H54 (cell line): ENCODE measurements at places on chromosomes 2 and 18.

- DNase-seq = no peak
These were observed 144.8 kb upstream of the NDUFV2 start for GRCh38 chr18:8957731-8958130.

DNA sequence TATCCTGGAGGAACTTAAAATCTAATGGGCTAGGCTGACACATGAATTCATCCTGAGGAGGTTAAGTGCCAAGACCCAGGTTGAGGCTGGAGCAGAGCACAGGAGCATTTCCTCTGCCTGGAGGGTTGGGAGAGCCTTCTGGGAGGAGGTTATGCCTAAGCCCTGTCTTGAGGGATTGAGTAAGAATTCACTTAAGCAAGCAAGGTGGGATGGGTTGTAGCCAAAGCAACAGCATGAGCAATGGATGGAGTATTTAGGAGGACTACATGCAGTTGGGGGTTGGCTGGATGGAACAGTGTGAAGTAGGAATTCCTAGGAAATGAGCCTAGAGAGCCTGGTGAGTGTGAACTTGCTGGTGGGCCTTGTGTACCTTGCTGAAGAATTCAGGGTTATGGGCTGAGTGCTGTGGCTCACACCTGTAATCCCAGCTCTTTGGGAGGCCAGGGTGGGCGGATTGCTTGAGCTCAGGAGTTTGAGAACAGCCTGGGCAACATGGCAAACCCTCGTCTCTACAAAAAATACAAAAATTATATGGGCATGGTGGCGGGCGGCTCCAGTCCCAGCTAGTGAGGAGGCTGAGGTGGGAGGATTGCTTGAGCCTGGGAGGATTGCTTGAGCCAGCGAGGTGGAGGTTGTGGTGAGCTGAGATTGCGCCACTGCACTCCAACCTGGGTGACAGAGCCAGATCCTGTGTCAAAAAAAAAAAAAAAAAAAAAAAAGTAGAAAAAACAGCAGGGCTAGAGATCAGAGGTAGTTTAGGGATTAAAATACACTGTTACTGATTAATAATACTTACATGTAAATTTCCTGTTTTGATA lies 22.2 kb downstream of the TANC1 start:
- DNase-seq = peak; percentile 78

GRCh38 chr2:162623888-162624287 lies 214.7 kb downstream of the KCNH7 start:
- no peak for DNase-seq

DNA sequence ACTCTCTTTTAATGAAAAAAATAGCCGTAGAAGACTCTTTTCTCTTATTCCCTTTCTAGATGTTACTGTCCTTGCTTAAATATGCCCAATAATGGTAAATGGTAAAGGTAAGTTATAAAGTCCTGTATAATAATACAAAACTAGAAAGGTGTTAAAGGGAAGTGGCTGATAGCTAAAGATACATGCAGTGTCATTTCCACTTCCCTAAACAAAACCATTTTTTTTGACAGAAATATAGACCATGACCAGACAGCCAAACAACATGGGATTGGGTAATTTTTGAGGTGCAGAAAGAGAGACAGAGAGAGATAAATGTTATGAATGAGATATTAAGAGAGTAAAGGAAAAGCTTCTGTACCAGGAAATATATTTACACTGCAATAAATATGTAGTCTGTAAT lies 731.7 kb upstream of the REG3G start:
- no peak for DNase-seq

GRCh38 chr2:50614056-50614455 lies 417.9 kb downstream of the NRXN1 start:
- no peak for DNase-seq

- no peak for DNase-seq
These were observed 150.1 kb downstream of the TNS1 start for GRCh38 chr2:217852555-217853211.

DNA sequence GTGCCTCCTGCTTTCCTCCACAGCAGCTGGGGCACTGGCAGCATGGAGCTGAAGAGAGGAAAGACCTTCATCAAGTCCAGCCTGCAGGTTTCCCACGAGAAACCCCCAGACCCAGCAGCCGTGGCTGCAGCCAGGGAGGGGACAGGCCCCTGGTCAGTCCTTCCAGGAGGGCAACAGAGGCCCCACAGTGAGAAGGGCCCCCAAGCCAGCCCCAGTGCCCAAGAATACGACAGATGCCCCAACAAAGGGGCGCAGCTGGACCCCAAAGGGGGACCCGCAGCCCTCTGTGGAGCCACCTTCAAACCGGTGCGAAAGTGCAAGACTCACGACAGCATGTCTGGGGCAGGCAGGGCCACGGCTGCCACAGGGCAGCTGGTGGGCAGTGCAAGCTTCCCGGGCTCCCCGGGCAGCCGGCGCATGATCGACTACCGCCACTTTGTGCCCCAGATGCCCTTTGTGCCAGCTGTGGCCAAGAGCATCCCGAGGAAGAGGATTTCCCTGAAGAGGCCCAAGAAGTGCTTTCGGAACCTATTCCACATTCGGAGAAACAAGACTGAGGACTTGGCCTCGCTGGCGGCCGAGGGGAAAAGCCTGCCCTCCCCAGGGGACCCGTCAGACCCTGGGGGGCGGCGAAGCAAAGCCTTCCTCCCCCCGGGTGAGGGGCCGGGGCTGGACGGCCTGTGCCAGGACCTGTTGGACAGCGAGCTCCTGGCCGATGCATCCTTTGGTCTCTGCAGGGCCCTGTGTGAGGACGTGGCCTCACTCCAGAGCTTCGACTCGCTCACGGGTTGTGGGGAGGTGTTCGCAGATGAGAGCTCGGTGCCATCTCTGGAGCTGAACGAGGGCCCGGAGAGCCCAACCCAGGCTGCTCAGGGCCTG lies 6.9 kb downstream of the AMER3 start:
- no peak for DNase-seq

- DNase-seq = no peak
These were observed 98.7 kb downstream of the STPG4 start for GRCh38 chr2:47056374-47056773.

- no peak for DNase-seq
These were observed 86.7 kb downstream of the USP40 start for GRCh38 chr2:233479616-233480489.

GRCh38 chr2:47180531-47180930 lies 25.4 kb upstream of the STPG4 start:
- no peak for DNase-seq

DNA sequence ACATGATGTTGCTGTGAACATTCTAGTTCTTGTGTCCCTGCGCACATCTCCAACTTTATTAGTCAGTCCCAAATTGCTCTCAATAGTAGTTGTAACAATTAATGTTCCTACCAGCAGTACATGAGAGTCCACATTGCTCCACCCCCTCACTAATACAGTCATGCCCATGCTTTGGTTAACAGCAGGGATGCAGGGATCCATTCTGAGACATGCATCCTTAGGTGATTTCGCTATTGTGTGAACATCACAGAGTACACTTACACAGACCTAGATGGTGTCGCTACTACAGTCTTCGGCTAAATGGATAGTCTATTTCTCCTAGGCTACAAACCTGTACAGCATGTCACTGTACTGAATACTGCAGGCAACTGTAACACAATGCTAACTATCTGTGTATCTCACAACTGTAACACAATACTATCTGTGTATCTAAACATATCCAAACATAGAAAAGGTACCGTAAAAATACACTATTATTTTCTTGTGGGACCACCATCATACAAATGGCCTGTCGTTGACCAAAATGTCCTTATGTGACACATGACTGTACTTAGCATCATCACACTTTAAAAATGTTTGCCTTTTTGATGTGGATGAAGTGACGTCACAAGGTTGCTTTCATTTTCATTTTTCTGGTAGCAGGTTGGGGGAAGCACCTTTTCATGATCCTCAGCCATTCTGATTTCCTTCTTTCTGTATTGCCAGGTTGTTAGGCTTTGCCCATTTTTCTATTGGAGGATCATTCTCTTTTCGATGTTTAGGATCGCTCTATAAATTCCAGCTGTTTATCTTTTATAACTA lies 82.9 kb upstream of the RNF152 start:
- DNase-seq = no peak

DNA sequence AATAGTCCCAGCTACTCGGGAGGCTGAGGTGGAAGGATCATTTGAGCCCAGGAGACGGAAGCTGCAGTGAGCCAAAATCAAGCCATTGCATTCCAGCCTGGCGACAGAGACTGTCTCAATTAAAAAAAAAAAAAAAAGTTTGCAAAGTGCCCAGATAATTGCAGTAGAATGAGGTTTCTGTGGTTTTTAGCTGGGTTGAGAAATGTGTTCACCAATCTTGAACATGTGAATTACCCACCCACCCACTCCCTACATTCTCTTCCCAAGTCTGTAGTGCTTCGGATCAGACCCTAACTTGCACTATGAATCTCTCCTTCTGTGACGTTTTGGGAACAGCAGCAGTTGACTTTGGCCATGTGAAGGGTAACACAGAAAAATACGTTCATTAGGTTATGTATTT lies 247.3 kb downstream of the PTGR3 start:
- no peak for DNase-seq

DNA sequence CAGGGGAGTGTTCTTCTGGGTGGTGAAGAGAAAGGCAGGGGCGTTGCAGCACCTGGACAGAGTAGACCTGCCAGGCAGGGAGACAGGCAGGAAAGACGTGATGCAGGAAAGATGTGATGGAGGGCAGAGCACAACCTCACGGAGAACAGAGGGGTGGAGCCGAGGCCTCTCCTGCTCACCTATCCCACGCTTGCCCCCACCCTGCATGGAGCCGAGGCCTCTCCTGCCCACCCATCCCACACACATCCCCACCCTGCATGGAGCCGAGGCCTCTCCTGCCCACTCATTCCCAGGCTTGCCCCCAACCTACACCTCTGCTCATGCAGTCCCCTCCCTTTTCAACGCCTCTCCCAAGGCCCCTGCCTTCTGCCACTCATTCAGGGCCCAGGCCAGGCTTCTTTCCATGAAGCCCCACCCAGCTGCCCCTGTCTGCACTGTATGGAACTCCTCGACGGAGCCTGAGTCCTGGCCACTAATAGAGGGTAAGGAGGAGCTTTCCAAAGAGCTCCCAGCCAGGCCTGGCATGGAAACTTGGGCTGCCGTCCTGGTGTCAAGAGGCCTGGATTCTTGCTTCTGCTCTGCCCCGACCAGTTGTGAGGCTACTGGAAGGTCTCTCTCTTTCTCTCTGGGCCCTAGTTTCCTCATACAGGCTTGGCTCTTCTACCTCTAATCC lies 32.0 kb upstream of the LOXHD1 start:
- DNase-seq = no peak

- no peak for DNase-seq
These were observed 25.0 kb downstream of the ATOH8 start for GRCh38 chr2:85778646-85779379.

DNA sequence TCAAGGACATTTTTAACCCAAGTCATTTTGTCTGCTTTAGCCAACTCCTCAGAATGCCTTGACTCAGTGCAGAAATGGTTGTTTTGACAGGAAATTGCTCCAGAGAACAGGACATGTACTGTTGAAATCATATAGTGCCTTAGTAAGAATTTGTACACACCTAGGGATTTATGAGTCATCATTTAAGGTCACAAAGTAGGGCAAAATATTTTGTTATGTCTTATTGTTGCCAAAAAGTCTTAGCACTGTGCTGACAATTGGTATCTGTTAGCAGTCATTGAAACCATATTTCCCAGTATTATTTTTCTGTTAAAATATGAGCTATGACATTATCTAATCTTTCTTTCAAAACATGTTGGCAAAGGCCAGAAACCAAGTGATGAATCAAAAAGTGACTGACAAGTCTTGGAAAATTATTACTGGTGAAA lies 104.5 kb downstream of the OSBPL6 start:
- no peak for DNase-seq

DNA sequence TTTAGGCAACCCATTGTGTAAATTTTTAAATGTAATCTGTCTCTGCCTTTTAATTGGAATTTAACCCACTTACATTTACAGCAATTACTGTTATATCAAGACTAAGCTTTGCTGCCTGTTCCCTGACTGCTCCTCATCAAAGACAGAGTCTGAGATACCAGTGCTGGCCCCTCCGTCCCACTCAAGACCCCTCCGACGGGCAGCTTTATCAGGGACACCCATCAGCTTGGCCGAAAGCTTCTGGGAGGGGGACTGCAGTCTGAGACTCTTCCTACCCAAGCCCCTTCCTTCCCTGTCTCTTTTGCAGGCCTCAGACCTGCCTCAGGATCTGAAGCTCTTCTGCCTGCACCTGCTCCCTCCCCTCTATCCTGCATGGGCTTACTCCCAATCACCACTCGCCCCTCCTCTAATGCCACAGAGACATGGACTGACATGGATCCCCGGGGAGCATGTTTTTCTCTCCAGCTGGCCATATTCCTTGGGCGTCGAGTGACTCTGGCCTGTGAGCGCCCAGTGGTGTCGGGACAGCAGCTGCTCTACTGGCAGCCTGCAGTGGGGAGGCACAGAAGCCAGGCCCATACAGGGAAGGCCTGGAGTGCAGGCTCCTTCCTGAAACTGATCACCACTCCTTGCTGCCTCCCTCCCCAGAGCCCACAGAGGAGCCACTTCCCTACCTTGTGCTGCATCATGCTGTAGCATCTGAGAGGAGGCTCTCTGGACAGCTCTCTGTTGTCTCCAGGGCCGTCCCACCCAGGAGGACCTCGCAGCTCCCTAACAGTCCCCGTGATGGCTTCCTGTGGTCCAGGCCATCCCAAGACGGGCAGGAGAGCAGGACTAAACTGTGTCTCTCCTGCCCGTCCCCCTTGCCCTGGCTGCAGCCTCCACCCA lies 3.7 kb upstream of the KIF1A start:
- DNase-seq = no peak

DNA sequence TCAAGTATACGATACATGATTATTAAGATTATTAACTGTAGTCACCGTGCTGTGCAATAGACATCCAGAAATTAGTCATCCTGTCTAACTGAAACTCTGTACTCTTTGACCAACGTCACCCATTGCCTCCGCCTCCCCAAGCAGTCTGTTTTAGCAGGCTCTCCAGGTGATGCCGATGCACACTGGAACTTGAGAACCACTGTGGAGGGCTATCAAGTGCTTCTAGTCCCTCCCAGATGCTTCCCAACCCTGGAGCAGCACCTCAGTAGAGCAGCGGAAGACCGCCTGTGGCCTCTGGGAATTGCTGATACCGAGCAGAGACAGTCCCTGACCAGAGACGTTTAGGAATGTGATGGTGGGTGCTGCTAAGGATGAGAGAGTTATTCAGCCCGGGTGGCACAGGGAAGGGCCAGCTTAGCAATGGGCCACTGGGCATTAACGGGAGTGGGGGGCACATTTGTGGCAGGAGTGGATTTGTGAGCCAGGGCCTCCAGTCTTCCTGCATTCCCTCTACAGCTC lies 50.7 kb downstream of the LIPG start:
- DNase-seq = no peak
